Right forelimb (tissue), 1 donor: ENCODE measurements at places on chromosomes 2 and 18.

- no peak for DNase-seq
Measured at GRCh38 chr18:36769172-36769571, 59.6 kb downstream of the TPGS2 start.

GRCh38 chr2:309954-310510, 22.1 kb upstream of the ALKAL2 start:
- DNase-seq, result no peak

GRCh38 chr2:240730501-240731177, 39.0 kb downstream of the AQP12A start:
- no peak for DNase-seq

- no peak for DNase-seq
Measured at GRCh38 chr2:62944362-62944761, 106.3 kb upstream of the OTX1 start.

DNA sequence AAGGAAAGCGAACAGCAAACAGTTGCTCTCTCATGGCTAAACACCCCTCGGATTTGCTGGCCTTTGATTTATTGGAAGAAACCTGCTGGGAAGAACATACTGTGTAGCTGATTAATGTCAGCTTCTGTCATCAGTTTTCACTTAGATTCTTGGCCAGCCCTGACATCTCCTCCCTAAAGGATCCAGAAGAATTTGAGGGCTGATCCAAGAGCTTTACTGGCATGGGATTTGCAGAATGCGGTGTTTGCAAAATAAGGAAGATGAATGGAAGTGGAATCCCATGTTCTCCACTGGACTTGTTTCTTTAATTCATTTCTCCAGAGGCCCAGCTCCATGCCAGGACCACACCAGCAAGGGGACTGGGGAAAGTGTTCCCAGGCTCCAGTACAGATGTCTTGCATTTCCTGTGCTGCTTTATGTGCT, 80.5 kb downstream of the RDH14 start:
- DNase-seq, result peak; percentile 63

DNA sequence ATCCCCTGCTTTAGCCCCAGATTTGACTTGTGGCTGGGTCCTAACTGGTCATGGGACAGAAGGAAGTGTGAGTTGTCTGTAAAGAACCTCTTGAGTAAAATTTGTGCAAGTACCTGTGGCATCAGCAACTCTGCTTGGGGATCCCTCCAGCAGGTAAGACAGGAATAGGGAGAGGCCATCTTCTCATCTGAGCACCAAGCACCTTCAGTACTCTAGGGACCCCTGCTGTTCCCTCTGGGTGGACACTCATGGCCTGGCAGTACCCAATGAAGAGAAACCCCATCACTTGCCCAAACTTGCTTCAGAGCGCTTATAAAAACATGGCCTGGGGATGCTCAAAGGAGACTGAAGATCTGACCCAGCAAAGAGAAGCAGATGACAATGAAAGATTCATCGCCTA, 297.8 kb downstream of the SP3 start:
- no peak for DNase-seq

GRCh38 chr2:144323946-144324345, 196.0 kb downstream of the ZEB2 start:
- no peak for DNase-seq

GRCh38 chr2:219722276-219722879, 94.9 kb downstream of the SLC4A3 start:
- no peak for DNase-seq

GRCh38 chr18:70044632-70045031, 97.0 kb upstream of the CD226 start:
- DNase-seq, result no peak
